ENCODE measurements at places on chromosomes 1 and 21. TPM values are rescaled to one million over a fixed set of nuclear protein-coding genes. Genes with fewer than 3 reads are reported as not detected.

- H3K4me3 ChIP-seq: no peak overlapping the region
- H3K4me1 ChIP-seq: peaks cover 57% of the 10 kb centered on the region
- peak overlapping the region; percentile 76 for H3K27ac ChIP-seq
- H3K27me3 ChIP-seq: no peaks in the 10 kb centered on the region
- H3K36me3 ChIP-seq: no peaks in the 10 kb centered on the region
These were observed 5.0 kb downstream of the KPNA6 start for GRCh38 chr1:32112806-32113375.

GRCh38 chr1:53663529-53664300 lies 75.2 kb downstream of the GLIS1 start:
- H3K4me3 ChIP-seq: no peak overlapping the region
- DNase-seq: no peak
- H3K27ac ChIP-seq: no peak overlapping the region
- no peaks in the 10 kb centered on the region for H3K4me1 ChIP-seq
- H3K36me3 ChIP-seq: no peaks in the 10 kb centered on the region
- no peaks in the 10 kb centered on the region for H3K27me3 ChIP-seq

Gene TRIM67
- not detected for polyA plus RNA-seq

Gene CYP2J2
- polyA plus RNA-seq: 1.2 TPM

DNA sequence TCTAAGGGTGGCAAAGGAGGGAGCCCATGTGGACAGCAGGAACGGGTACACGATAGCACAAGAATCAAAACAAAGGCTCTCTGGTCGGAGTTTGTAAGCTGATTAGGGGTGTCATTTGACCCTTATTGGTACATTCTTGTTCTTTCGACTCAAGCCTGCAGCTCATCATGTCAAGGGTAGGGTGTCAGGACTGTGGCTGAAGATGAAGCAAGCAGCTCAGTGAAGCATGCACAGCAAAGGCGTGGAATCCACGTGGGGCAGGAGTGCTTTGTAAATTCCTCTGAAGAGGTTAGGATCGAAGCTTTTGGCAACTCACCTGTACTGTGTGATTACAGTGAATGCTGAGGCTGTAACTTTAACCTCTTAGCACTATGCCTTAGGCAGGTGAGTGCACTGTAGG lies 4.7 kb upstream of the ABCB10 start:
- DNase-seq: no peak
- no peak overlapping the region for H3K27ac ChIP-seq
- peaks cover 8% of the 10 kb centered on the region for H3K4me1 ChIP-seq
- no peaks in the 10 kb centered on the region for H3K36me3 ChIP-seq
- no peaks in the 10 kb centered on the region for H3K27me3 ChIP-seq
- H3K4me3 ChIP-seq: no peak overlapping the region

Gene DCDC2B
- polyA plus RNA-seq: not detected

DNA sequence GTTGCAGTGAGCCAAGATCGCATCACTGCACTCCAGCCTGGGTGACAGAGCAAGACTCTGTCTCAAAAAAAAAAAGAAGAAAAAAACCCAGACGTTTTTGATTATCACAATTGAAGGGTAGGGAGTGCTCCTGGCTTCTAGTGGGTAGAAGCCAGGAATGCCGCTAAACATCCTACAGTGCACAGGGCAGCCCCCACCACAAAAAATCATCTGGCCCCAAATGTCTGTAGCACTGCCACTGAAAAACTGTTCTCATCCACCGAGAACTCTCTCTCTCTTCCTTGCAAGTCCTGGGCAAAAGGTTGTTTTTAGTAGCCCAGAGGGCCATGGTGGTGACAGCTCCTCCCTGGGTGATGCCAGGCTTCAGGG lies 35.6 kb upstream of the GPR157 start:
- no peak for DNase-seq
- no peak overlapping the region for H3K4me3 ChIP-seq
- H3K27me3 ChIP-seq: no peaks in the 10 kb centered on the region
- no peak overlapping the region for H3K27ac ChIP-seq
- H3K36me3 ChIP-seq: no peaks in the 10 kb centered on the region

DNA sequence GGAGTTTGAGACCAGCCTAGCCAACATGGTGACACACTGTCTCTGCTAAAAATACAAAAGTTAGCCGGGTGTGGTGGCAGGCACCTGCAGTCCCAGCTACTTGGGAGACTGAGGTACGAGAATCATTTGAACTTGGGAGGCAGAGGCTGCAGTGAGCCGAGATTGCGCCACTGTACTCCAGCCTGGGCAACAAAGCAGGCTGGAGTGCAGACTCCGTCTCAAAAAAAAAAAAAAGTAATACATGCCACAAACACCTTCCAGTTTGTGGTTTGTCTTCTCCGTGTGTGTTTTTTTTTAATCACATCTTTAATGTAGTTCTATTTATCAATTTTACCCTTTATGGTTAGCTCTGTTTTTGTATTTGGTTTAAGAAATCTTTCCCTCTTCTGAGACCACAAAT lies 22.3 kb downstream of the POGZ start:
- DNase-seq: no peak
- H3K36me3 ChIP-seq: no peaks in the 10 kb centered on the region
- H3K27me3 ChIP-seq: no peaks in the 10 kb centered on the region
- no peak overlapping the region for H3K4me3 ChIP-seq

Gene TSPEAR
- polyA plus RNA-seq: not detected

DNA sequence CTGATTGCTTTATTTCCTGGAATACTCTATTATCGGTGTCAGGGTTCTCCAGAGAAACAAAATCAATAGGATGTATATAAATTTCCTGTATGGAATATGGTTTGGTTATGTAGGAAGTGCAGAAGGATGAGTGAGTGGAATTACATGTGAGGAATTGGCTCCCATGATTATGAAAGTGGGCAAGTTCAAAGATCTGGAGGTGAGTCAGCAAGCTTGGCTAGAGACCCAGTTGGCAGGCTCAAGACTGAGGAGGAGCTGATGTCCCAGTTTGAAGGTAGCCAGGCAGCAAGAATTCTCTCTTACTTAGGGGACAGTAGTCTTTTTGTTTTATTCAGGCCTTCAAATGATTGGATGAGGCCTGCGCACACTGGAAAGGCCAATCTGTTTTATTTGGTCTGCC lies 57.5 kb downstream of the MAP3K7CL start:
- no peak overlapping the region for H3K4me3 ChIP-seq
- no peak for DNase-seq
- peaks cover 5% of the 10 kb centered on the region for H3K36me3 ChIP-seq
- H3K4me1 ChIP-seq: peaks cover 5% of the 10 kb centered on the region

DNA sequence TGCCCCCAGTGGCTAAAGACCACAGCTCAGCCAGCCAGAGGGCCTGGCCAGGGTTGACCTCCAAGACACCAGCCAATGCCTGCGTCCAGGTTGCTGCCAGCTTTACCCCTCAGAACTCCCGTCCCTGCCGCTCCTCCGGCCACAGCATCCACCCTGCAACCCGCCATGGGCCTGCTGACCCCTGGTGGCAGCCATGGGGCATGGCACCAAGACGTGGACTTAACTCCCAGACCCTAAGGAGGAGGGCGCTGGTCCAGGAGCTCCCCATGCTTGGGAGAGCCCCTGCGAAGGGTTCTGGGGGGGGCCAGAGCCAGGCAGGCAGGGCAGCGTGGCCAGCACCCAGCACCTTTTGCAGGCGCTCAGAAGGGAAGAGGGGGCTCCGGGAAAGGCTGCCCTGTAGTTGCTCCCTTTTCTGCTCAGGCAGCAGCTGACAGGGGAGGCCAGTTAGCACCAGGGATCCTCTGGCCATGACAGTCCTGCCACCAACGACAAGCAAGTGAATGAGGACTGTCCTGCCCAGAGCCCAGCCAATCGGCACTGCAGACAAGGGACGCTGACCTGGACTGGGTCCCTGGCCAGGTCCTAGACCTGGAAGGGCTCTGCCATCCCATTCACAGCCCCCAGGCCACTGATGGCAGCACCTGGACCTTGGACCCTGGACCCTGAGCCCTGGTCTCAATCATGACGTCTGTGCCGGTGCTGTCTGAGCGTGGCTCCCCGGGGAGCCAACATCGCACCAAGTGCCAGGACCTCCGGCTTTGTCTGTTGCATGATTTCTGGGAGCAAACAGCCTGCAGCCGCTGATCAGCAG lies 246.2 kb downstream of the NPHP4 start:
- H3K36me3 ChIP-seq: no peaks in the 10 kb centered on the region
- no peak overlapping the region for H3K4me3 ChIP-seq
- DNase-seq: peak; percentile 10
- H3K27me3 ChIP-seq: peaks cover 22% of the 10 kb centered on the region

Gene AMPD1
- not detected for polyA plus RNA-seq

GRCh38 chr1:86375688-86376087 lies 20.4 kb downstream of the ODF2L start:
- no peaks in the 10 kb centered on the region for H3K4me1 ChIP-seq
- no peak overlapping the region for H3K27ac ChIP-seq
- peaks cover 35% of the 10 kb centered on the region for H3K36me3 ChIP-seq

Gene VAV3
- polyA plus RNA-seq: 34.9 TPM

Gene THRAP3
- 142 TPM for polyA plus RNA-seq

DNA sequence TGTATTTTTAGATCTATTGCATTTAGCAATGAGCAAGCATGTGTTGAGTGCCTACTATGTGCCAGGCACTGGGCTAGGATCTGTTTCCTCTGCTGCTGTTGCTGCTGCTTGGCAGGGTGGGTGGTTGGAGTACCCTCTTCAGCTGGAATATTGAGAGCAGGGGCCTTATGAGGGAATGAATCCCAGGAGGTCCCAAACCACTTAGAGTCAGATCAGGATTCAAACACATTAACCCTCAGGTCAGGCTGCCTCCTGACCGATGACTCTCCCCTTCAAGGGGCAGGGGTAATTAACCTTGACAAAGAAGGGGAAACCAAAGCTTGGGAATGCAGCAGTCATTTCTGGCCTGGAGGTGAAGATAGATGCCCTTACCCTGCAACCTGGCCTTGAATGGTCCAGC lies 138.0 kb downstream of the IGSF21 start:
- no peak for DNase-seq
- H3K27ac ChIP-seq: no peak overlapping the region
- H3K27me3 ChIP-seq: peaks cover 7% of the 10 kb centered on the region
- H3K4me1 ChIP-seq: no peaks in the 10 kb centered on the region
- H3K4me3 ChIP-seq: no peak overlapping the region

Gene DFFB
- polyA plus RNA-seq: 2.7 TPM

DNA sequence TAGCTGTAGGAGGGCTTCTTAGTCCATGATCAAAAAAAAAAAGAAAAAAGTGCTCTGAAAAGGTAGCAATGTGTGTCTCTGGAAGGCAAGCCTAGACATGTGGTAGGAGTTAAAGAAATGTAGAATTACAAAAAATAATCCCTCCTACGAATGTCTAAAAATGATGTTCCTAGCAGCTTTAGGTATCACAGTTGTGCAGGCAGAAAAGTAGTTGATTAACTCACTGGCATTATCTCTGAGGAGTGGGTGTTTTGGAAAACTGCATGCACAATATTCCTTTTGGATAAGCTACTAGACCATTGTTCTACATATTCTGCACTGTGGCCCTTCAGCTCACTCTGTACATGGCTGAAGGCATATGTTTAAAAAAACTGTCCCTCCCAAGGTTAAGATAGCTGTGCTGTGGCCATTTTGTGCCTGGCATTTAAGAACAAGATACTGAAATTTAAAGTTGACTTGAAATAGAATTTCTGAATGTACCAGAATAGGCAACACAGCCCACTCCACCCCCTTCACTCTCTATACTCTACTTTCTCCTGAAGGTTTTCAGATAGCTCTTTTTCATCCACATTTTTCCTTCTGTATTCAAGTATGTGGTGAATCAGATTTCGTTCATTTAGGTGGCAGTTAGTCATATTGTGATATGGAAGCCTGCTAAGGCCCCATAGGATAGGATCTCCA lies 463.9 kb upstream of the LRRC7 start:
- no peak overlapping the region for H3K4me3 ChIP-seq
- H3K36me3 ChIP-seq: no peaks in the 10 kb centered on the region
- no peaks in the 10 kb centered on the region for H3K4me1 ChIP-seq
- no peak overlapping the region for H3K27ac ChIP-seq
- H3K27me3 ChIP-seq: no peaks in the 10 kb centered on the region

- no peak overlapping the region for H3K27ac ChIP-seq
- peaks cover 18% of the 10 kb centered on the region for H3K27me3 ChIP-seq
- no peak for DNase-seq
- H3K4me3 ChIP-seq: no peak overlapping the region
These were observed 79.0 kb downstream of the PTPN14 start for GRCh38 chr1:214472364-214472763.

DNA sequence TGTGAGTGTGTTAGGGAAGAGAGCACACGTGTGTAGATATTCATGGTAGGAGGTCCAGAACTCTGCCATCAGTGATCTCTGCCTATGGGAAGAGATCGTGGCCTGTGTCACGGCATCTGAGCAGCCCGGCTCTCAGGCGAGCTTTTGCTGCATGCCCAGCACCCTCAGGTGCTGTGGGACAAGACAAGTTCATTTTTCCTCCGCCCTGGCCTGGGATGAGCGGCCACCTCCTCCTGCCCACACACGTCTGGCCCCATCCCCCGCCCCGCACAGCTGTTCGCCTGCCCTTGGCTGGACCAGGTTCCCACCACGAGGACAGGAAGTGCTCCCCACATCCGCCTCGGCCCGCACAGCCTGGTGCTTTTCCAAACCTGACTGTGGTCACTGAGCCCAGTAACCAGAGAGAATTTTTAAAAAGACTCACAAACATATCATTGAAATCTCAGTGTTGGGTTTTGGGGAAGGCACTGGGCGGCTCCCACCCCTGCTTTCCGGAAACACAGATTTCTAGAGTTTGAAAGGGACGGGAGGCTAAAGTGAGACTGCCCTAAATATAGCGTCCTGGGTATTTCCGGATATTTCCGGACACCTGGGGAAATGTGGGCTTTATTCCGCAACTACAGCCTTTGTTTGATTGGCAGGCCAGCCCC lies 18.0 kb downstream of the BMP8A start:
- peak overlapping the region; percentile 90 for H3K27ac ChIP-seq
- peaks cover 40% of the 10 kb centered on the region for H3K4me1 ChIP-seq
- no peaks in the 10 kb centered on the region for H3K36me3 ChIP-seq
- peak; percentile 15 for DNase-seq

DNA sequence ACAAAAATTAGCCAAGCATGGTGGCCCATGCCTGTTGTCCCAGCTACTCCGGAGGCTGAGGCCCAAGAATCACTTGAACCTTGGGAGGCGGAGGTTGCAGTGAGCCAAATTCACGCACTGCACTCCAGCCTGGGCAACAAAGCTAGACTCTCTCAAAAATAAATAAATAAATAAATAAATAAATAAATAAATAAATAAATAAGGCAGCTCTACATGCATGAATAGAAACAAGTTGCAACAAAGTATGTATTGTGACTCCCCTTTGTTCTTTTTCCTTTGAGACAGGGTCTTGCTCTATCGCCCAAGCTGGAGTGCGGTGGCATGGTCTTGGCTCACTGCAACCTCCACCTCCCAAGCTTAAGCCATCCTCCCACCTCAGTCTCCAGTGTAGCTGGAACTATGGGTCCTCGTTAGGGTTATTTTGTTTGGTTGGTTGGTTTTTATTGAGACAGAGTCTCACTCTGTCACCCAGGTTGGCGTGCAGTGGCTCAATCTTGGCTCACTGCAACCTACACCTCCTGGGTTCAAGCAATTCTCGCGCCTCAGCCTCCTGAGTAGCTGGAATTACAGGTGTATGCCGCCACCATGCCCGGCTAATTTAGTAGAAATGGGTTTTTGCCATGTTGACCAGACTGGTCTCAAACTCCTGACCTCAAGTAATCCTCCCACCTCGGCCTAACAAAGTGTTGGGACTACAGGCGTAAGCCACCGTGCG lies 8.0 kb downstream of the USP48 start:
- peaks cover 32% of the 10 kb centered on the region for H3K4me1 ChIP-seq
- peak overlapping the region; percentile 22 for H3K27ac ChIP-seq

GRCh38 chr1:17558954-17559614 lies 19.6 kb downstream of the ARHGEF10L start:
- H3K27ac ChIP-seq: no peak overlapping the region
- H3K36me3 ChIP-seq: no peaks in the 10 kb centered on the region
- DNase-seq: no peak
- H3K4me3 ChIP-seq: no peak overlapping the region
- H3K27me3 ChIP-seq: no peaks in the 10 kb centered on the region

Measured in naive B cell (primary cell).